Femur (tissue), 1 donor: ENCODE measurements at places on chromosomes 3 and 15.

DNA sequence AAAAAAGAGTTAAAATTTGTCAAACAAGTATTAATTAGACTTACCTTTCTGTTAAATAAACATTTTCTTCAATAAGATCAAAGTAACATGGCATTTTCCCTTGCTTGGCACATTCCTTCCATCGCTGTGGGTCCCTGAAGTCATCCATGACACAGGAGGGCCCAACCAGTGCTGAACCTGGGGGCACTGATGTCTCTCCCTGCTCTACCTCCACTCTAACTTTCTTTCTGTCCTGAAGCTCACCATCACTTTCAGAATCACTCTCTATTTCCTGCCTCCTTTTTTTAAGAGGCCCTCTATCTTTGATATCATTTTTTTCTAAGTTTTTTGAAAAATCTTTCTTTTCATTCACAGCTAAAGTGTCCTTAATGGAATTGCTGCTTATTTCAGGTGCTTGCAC is 43.8 kb downstream of the SETD2 start:
- DNase-seq = no peak

GRCh38 chr15:100601163-100601562 is 821 bp downstream of the LINS1 start:
- no peak for DNase-seq

DNA sequence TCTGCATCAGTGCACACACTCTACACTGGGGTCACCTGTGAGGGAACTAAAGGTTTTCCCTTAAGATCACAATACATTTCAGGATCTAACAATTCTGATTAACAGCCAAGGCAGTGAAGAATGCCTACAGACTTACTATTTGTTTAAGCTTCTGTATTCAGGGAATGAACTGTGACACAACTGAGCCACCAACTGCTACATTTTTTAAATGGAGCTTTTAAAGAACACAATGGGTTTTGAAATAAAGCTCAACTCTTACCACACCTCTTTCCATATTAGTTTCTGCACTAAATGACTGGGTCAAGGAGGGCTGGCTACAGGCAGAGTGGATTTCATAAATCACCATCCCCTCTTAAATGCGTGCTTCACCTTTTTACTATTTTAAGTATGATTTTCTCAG is 100.2 kb downstream of the TMCC1 start:
- DNase-seq = no peak

DNA sequence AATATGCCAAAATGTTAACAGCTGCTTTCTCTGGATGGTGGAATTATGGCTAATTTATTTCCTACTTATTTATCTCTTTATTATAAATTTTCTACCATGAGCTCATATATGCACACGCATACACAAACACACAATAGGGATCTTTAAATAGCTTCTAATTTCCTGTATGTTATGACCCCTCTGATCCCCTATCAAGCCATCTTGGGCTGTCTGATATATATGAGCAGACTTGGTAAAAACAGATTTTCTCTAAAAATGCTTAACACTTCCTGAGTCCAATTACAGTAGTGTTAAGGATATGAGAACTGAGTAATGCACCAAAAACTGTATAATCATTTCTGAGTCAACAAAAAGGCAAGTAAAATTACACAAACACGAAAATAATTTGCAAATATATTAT is 52.0 kb upstream of the LMOD3 start:
- DNase-seq = no peak

- no peak for DNase-seq
Observed at GRCh38 chr3:16490062-16490619, 23.4 kb downstream of the RFTN1 start.

GRCh38 chr3:127226457-127226856 is 33.5 kb downstream of the PRR23E start:
- no peak for DNase-seq

DNA sequence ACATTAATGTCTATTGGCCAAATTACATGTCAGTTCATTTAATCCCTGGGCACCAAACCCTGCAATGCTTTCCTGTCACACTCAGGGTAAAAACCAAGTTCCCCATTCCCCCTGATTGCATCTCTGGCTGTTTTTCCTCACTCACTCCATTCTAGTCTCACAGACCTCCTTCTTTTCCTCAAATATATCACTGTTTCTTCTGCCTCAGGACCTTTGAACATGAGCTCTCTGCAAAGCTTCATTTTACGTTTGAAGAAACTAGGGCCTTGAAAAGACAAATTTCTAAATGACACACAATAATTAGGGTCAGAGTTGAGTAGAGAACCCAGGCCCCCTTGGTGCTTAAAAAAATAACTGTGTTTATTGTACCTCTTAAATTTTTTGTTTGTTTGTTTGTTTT is 230.6 kb downstream of the THRB start:
- DNase-seq = no peak
